ENCODE measurements at places on chromosomes 11 and 22.

DNA sequence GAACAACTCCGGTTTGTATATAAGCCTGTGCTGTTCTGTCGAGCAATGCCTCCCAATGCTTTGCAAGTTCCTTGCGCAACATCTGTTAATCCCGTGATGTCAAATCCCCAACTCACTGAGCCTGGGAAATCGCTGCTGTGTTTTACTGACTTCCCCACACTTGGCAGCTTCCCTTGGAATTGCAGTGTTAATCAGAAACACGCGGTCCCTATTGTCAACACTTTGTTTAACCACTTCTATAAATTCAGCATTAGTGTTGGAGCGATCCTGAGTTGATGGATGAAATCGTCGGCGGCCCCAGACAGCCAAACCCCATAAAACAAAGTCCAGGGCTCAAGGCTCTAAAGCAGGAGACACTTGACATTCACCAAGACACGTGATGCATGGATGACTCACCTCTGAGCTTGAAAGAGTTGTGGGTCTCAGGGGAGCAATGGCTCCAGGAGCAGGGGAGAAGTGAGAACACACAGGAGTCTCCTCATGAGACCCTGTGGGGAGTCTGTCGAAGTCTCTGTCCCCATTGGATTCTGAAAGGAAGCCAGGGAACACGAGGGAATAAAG lies 555.3 kb downstream of the MIAT start:
- no peak for DNase-seq

GRCh38 chr22:42865536-42865935 lies 8.5 kb upstream of the ARFGAP3 start:
- no peak for DNase-seq

DNA sequence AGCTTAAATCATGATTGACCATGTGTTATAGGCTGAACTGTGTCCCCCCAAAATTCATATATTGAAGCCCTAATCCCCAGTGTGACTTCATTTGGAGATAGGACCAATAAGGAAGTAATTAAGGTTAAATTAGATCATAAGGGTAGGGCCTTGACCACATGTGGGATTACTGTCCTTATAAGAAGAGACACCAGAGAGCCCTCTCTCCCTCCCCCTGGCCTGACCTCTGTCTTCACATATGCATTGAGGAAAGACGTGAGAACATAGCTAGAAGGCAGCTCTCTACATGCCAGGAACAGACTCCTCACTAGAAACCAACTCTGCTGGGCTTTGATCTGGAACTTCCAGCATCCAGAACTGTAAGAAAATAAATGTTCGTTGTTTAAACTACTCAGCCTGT lies 13.6 kb upstream of the NUP50 start:
- DNase-seq, result no peak

DNA sequence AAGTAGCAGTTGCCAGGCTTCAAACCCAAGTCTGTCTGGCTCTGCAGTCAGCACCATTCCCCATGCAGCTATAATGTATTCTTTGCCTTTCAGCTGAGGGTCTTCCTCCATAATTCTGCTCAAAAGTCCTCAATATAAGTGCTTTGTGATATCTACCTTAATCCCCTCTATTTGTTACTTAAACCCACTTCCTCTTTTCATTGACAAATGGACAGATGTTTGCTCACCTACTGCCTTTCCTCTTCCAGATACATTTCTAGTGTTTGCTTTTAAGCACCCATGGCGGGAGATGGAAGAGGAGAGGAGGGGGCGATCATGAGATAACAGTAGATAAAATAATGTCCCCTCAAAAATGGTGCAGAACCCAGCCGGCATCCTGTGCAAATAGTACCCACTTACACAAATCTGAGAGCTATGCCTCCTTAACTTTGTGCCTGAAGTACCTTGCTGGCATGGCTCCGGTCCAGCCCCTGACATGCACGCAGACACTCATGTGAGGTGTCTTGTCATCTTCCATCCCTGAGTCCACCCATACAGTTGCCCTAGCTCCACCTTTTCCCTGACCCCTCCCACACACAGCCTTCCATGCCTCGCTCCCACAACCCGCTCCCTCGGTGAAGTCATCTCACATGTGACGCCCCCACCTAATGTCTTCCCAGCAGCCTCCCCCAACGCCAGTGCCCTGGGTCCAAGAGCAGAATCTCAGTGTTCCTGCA lies 109.6 kb downstream of the TRIM29 start:
- no peak for DNase-seq

GRCh38 chr11:92752122-92752521 lies 217.3 kb upstream of the MTNR1B start:
- DNase-seq, result no peak

- no peak for DNase-seq
These were observed 2.5 kb upstream of the HBB start for GRCh38 chr11:5229356-5229755.

DNA sequence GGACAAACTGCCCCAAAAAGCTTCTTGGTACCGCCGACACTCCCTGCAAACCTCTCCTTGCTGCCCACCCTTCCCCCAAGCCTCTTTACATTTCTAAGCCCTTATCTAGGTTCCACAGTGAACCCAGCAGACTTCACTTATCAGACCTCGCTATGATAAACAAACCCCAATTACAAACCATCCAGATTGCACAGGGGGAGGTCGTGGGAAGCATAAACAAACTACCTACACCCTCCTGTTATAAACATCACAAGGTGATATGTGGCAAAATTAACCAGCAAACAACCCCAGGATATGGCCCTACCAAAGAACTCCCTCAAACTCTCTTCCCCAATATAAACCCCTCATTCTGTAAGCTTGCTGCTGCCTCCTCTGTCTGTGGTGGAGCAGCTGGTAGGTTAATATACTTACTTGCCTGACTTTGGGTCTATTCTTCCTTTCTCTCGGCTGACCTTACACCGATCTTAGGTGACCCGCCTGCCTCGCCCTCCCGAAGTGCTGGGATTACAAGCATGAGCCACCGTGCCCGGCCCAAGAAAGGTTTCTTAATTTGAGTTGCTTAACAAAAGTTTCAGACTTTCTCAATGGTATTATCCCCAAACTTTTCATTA lies 66.0 kb upstream of the TENM4 start:
- no peak for DNase-seq

DNA sequence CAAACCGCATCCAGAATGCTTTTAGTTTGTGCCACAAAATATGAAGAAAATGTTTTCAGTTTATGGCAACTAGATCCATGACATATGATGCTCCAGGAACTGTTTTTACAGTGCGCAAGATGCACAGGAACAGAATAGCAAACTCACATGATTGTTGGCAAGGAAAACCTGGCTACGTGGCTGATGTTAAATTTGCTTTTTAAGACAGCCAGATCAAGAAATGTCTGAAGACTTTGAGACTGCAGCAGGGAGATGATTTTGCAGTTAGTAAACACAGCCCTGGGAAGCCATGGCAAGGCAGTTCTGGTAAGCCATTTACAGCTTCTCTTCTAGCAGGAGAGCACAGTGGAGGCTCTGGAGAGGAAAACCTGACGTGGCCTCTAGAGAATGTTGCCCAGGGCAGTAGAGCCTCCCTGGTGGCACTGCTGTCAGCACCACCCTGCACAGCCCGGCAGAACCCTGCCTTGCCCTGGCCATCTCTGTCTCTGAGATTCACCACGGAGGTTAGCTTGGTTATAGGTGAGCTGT lies 69.8 kb upstream of the TNRC6B start:
- DNase-seq, result no peak

DNA sequence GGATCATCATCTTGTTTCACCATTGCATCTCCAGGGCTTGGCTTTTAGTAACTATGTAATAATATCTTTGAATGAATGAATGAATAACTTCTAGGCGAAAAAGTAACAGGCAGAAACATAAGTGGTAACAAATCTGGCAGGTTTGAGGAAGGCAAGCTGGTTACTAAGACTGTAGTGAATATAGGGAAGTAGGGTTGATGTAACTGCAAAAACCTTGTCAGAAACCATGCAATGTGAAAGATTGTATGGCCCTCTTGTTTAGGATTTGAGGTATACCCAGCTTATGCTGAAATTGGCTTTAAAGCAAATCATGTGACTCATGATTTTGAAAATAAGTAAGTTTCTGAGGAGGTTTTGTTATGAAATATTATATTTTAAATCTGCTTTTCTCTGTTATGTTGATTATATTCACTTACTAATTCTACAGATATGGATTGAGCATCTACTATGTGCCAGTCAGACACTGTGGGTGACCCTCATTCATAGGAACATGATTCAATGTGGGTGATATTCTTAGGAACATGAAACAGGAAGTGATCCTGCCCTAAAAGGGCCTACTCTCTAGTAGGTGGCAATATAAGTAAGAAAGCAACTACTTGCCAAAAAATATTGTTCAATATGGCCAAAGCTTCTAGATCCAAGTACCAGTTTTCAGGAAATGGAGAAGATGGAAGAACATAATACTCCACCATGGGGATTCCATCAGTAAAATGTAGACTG lies 115.5 kb upstream of the CCDC90B start:
- DNase-seq, result no peak

GRCh38 chr11:61764606-61765260 lies 12.3 kb downstream of the MYRF start:
- DNase-seq, result no peak

DNA sequence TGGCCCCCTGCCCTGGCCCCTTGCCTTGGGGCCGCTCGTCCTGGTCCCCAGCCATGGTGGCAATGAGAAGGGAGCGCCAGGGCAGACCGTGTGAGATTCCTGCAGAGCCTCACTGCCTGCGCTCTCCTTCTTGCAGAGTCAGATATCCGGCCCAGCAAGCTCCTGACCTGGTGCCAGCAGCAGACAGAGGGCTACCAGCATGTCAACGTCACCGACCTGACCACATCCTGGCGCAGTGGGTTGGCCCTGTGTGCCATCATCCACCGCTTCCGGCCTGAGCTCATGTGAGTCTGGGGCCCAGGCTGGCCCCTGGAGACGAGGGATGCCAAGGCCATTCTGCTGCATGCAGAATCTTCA lies 114.1 kb downstream of the MICAL2 start:
- DNase-seq, result peak; percentile 65

DNA sequence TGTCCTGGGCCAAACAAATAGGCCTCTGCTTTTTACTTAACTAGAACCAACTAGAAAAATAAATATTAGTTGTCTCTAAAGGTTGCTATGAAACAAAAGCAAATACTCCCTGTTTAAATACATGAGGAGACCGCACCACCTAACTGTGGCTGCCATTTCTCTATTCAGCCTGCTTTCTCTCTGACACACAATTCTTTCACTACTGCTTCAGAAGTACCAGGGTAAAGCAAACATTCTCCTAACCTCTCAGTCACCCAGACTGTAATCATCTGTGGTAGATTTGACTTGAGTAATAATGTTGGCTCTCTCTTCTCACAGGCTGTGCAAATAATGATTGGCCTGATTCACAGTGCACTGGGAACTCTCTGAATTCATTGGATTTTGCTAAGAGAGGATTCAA lies 41.0 kb upstream of the MS4A8 start:
- DNase-seq, result no peak

DNA sequence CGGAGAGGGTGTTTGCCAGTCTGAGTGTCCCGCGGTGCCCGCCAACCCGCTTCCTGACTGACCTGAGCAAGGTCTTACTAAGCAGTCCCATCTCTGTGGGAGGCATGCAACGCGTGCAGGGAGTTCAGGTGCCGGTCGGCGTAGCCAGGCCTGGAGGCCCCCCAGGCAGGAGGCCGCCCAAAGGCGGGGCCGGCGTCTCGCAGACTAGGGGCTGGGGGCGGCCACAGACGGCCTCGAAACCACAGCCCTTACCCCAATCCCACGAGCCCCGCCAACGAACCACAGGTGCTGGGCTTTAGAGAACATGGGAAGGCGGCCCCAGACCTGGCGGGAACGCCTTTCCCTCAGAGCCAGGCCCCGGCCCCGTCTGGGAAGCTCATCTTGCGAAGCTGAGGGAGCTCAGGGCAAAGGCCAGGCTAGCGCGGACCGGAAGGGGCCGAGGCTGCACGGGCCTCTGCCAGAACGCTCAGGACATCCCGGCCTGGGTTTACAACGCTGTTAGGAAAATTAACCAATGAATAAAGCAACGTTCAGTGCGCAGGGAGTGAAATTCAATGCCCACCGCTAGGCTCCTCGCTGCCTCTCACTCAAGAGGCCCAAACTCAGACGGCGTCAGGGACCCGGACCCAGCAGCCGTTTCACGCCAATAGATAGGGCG lies 2.1 kb upstream of the MTFP1 start:
- peak; percentile 50 for DNase-seq

- no peak for DNase-seq
These were observed 728 bp downstream of the TBC1D22A start for GRCh38 chr22:46763051-46763705.

DNA sequence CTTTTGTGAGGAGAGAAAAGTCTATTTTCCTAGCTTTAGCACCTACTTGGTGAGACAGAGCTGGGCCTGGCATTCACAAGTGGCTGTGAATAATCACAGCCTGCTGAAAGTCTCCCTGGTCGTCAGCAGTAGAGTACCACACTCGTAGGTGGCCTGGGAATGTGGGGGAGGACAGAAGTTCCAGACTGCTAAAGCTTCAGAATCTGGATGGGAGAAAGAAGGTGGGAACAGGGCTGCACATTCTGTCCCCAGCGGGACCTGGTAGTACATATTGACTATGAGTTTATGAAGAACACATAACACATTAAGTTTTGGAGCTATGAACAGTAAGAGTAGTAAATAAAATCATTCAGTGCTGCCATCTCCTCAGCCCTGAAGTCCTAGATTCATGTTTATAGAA lies 19.0 kb upstream of the LIMK2 start:
- no peak for DNase-seq

DNA sequence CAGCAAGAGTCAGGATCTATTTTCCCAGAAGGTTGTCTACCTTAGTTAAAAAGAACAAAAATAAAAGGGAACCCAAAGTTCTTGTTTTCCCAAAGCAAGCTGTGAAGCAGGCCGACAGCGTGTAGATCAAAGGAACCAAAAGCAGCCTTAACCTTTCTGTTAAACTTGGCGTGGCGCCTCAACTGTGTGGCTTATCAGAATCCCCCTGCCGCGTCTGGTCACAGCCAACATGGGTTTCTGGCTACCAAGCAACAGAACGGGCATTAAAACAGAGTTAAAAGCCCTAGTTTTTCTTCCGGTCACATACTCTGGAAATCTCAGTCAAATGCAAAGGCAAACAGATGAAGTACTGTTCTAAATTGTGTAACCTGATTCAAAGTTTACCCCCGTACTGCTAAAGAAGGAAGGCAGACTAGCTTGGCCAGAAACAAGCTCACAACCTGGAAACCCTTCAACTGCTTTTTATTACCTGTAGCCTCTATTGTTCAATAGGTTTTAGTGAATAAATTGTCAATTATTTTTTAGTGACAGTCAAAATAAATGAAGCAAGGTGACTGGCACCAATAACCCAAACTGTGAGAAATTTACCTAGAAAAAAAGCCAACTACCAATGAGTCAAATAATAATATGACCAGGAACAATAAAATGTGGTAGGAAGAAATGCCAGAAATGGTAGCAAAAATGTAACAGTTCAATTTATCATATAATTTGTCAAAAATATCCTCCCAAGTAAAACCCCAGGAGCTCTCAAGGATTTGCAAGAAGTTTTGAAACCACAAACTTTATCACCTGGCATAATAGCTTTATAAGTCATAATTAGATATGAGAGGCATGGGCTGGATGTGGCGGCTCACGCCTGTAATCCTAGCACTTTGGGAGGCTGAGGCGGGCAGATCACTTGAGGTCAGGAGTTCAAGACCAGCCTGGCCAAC lies 21.4 kb downstream of the CHKA start:
- DNase-seq, result no peak

GRCh38 chr11:124199702-124200101 lies 16.6 kb downstream of the OR10D3 start:
- DNase-seq, result no peak

- DNase-seq, result no peak
These were observed 74.5 kb downstream of the NCAM1 start for GRCh38 chr11:113035708-113036107.

GRCh38 chr11:61871158-61871597 lies 20.2 kb downstream of the FADS3 start:
- DNase-seq, result peak; percentile 49

Measured in stimulated activated CD4-positive, alpha-beta T cell treated with anti-CD3 and anti-CD28 coated beads, Interleukin-1b, Interleukin-23, amount 100 ng/mL, for 4 hours (primary cell).